Suprapubic skin (tissue), 4 donors: ENCODE measurements at places on chromosomes 16 and 17. TPM values are rescaled to one million over a fixed set of nuclear protein-coding genes. Genes with fewer than 3 reads are reported as not detected.

Gene SEBOX
- not detected for total RNA-seq

Gene CEMP1
- 0.34 TPM for total RNA-seq

Gene GRB7
- 49.4 TPM for total RNA-seq

- H3K27ac ChIP-seq = no peak overlapping the region
- peak; percentile 79 for DNase-seq
- H3K4me1 ChIP-seq = peaks cover 3% of the 10 kb centered on the region
These were observed 18.2 kb downstream of the IL34 start for GRCh38 chr16:70664325-70665112.

DNA sequence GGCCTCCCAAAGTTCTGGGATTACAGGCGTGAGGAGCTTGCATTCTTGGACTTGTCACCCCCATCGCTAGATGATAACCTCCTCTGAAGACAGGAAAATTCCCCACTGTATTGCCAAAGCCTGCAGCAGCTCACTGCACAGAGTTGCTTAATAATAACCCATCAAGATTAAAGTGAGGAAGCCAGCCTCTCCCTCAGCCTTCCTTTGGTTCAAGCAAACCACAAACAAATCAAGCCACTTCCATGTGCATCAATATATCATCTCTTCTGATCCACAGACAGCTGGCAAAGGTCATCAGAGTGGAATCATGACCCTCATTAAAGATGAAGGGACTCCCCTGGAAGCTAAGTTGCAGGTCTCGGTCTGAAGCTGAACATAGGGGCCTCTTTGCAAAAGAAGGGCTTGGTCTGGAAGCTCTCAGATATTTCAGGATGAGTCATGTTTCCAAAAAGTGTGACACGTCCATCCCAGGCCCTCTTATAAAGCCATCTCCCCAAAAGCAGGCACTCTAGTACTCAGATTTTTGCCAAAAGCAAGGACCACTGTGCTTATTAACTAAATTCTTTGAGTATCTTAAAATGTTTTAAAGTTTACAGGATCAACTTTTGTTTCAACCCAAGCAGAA lies 4.8 kb downstream of the EMP2 start:
- DNase-seq = no peak
- no peak overlapping the region for H3K4me3 ChIP-seq
- H3K4me1 ChIP-seq = peaks cover 45% of the 10 kb centered on the region
- no peak overlapping the region for H3K27ac ChIP-seq

DNA sequence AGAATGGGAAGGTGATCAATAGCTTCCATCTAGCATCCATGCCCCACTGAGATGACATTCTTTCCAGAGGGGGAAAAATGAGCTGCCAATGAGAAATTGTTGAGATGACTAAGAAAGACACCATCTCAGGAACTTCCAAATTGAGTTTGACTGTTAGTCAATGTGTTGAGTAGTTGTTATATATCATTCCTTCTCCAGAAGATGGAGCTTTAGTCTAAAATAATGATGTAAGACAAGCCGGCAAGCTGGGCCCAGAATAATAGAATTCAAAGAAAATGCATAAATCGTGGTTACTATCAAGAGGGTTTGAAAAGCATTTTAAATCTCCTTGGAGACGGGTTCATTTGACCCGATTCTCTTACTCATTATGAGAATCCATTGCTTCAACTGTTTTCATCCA lies 71.0 kb upstream of the ATF7IP2 start:
- no peak for DNase-seq
- H3K27me3 ChIP-seq = no peaks in the 10 kb centered on the region
- H3K4me1 ChIP-seq = no peaks in the 10 kb centered on the region
- no peaks in the 10 kb centered on the region for H3K36me3 ChIP-seq
- H3K4me3 ChIP-seq = no peak overlapping the region
